Osteocyte (in vitro differentiated cells): ENCODE measurements at places on chromosomes 1 and 21. TPM values are rescaled to one million over a fixed set of nuclear protein-coding genes. Genes with fewer than 3 reads are reported as not detected.

- no peak for DNase-seq
Measured at GRCh38 chr1:115811140-115811828, 29.6 kb downstream of the NHLH2 start.

Gene LORICRIN
- not detected in 2 replicates for total RNA-seq

Gene OR2M3
- total RNA-seq, result not detected in 2 replicates

DNA sequence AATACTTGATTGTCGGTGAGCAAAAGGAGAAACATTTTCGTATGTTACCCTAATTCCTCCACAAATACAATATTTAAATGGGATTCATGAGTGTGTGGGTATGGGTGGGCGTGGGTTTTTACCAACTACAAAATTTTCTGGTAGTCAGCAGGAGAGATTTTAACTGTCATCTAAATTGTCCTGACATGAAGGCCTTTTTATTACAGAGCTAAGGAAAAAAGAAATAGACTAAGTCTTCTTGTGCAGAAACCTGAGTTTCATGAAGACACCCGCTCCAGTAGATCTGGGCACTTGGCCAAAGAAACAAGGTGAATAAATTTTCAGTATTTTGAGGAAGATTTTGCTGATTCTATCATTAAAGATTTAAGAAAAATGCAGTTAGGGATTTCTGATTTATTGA lies 752 bp downstream of the RGS18 start:
- no peak for DNase-seq

DNA sequence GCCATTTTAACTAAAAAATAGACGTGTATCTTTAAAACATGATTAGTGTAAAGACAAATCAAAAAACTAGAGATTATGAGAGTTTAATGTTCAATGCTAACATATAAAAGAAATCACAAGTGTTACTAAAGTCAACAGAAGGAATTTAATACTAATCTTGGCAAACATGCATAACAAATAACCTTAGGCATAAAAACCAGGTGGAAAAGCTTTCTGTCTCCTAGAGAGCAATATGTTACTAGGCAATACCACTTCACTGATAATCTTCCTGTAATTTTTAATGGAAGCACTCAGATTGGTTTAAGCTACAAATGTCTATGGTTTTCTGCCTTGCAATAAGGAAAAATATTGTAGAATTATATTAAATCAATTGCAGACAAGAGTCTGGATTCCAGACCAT lies 121.9 kb downstream of the NME7 start:
- no peak for DNase-seq

- DNase-seq, result no peak
Measured at GRCh38 chr1:179888071-179888470, 6.0 kb downstream of the TOR1AIP1 start.

GRCh38 chr1:210922666-210923065 lies 211.3 kb downstream of the KCNH1 start:
- no peak for DNase-seq

GRCh38 chr1:247857069-247857984 lies at the start of gene TRIM58:
Gene TRIM58, plus strand, starts transcription at chr1:247857187. Its CDS starts 60 bp downstream, at chr1:247857247.
- DNase-seq, result no peak

GRCh38 chr1:114455102-114455785 lies 55.8 kb downstream of the TRIM33 start:
- DNase-seq, result no peak

DNA sequence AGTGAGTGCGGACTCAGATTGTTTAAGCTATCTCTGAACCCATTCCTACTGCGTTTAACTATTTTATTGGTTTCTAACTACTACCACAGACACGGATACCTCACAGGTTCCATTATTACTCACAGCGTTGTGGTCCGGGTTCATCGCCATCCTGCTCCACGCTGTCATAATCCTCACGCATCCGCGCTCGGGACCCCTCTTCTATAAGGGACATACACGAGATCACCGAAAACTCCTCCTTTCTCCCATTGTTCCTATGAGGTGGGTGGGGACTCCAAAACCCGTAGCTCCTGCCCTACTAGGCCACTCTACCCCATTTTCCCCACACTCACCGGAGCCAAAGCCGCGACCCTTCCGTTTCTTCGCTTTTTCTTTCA lies 610 bp downstream of the RBM8A start:
- no peak for DNase-seq

DNA sequence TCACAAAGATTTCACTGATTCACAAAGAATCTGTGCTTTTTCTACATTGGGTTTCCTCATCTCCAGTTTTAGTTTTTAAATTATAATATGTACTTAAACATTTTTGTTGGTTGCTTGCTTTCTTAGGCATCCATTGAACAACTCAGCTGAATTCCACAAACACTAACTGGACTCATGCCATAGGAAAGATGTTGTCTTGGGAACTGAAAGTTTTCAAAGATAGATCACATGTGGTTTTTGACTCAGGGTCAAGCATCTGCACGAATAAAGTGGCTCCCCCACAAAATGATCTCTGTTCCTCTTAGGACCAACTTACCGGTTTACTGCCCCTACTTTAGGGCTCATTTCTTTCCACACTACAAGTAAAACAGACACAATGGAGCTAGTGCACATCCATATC lies 3.1 kb upstream of the KRTAP21-1 start:
- no peak for DNase-seq

DNA sequence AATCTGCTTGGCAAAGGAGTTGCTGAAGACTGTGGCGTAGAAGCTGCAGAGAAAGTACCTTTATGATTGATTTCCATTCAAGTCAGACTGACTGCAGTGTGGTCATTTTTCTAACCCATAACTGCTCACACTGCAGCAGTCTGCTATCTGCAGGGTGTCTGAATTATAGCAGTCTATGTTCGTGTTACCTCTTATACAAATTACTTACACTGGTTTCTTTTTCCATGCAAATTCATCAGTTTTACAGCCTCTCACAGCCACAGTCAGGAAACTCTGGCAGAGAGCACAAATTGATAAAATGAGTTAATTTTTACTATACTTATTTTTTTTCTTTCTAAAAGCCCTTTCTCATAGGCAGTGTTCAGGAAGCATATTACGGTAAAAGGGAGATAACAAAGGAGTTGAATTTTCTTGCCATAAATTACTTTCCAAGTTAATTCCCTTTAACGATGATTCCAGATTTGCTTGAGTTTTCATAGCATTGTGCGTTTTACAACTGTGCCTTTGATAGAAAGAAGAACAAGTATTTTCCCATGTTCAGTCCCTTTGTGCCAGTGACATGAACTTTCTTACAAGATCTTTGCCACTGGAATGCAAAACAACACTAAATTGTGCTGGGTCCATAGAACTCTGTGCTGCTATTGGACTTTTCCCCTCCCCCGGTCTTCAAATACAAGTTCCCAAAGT lies 261.5 kb downstream of the NFIA start:
- DNase-seq, result no peak

- no peak for DNase-seq
Measured at GRCh38 chr1:116886291-116886878, 23.3 kb upstream of the PTGFRN start.

GRCh38 chr1:233879841-233880240 lies 24.6 kb upstream of the SLC35F3 start:
- DNase-seq, result no peak

DNA sequence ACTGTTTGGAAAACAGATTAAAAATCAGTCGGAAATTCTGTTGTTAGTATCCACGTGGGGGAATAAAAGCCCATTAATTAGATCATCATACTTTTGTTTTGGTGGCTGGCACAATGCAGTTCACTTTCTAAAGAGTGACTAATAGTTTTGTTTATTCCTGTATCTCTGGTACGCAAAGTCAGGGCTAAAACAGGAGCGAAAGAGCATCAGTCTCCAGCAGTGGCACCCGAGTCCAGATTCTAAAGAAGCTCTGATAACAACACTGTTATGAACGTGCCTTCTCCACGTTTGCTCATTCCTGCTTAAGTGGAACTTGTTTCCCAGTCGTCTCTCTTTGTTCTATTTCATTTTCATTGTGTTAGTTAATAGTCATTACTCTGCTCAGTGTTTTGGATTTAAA lies 69.6 kb downstream of the HSPA13 start:
- no peak for DNase-seq

DNA sequence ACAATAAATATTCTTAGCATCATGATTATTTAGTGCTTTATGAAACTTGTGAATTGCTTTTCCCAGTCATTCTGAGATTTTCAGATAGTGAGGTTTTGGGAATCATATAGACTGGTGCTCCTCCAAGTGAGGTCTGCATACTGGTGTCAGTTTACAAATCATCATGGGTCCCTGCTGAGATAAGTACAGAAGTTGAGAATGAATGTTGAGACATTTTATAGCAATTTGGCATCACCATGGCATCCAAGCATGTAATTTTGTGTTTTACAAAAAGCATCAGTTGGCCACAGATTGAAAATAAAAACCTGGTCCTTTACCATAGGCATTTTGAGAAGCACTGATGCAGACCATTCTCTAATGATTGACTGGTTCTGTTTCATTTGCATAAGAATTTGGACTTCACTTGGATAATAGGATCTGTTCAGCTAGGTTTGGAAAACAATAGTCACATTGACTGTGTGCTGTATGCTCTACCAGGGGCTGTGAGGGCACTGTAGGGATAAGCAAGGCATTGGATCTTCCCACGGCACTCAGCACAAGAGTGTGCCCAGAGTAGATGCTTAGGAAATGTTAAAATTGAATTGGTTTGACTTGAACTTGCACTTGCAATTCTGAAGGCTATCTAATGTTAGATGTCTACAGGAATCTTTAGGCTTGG lies 79.0 kb upstream of the JUN start:
- no peak for DNase-seq

DNA sequence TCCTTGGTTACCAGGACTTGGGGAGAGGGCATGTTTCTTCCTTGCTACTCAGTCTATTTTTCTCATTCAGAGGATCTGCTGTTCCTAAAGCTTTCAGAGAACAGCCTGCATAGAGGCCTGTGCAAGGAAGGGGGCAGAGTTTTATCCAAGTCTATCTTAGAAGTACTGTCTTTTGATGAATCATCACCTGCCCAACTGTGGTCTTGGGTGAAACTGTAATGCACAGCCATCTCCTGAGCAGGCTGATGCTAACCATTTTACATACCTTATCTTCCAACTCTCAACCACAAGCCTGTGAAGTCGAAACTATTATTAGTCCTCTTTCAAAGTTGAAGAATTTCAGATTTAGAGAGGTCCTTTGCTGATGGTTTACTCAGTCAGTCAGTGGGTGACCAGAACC lies 368.0 kb downstream of the HHAT start:
- no peak for DNase-seq

DNA sequence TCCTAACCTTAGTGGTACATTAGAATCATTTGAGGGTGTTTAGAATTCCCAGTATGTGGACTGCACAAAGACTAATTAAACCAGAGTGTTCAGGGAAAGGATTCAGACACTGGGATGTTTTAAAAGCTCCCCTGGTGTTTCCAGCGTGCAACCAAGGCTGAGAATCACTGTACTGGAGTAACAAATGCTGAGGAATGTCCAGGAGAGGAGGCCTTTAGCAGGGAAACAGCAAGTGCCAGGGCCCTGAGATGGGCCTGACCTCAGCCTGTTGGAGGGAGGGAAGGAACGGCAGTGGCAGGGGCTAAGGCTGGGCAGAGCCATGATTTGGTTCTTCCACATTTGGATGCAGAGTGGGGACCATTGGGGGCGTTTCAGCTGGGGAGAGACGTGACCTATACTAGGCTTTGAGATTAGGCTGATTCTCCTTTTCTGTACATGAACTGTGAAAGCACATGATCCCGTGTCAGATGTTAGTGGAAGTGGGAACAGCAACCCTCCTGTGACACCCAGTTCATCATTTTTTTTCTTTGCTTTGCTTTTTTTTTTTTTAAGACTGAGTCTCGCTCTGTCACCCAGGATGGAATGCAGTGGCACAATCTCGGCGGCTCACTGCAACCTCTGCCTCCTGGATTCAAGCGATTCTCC lies 49.3 kb downstream of the KANK4 start:
- DNase-seq, result no peak

- no peak for DNase-seq
Measured at GRCh38 chr1:206498685-206499084, 8.6 kb upstream of the RASSF5 start.

DNA sequence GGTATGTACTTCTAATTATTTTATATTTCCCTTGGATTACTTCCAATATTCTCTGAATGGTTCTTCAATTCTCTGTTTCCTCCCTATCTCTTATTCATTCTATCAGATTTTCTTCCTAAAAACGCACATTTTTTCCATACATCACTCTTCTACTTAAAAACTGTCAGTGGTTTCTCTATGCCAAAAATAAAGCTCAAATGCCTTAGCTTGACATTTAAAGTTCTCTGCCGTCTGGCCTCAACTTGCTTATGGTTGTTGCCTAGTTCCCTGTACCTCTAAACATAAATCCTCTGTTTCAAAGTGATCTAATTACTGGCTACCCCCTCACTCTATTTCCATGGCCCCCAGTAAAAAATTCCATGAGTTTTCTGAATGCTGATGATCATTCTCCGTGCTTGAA lies 671.0 kb upstream of the ADGRL2 start:
- DNase-seq, result no peak

DNA sequence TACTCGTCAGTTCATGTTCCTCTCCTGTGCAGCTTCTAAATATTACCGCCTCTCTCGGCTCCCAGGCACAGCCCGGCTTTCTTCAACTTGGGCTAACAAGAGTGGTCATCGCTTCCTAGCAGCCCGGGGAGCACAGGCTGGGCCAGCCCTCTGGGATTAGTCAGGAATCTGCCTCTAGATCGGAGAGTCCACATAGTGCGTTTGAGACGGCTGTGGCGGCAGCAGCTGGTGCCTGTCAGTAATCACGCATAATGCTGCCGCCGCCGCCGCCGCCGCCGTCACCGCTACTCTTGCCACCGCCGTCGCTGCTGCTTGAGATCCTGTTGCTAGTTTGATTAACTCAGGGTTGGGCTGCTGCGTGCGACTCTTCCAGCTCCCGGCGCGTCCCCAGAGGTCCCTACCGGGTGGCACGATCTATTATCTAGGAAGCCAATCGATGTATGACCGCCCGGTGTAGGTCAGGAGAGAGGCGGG lies at the start of gene RXRG:
Gene RXRG (minus strand): TSS at position 230 of the 474 bp plus-strand sequence. CDS start 233 bp downstream, outside the sequence.
- no peak for DNase-seq

Gene NBPF9
- total RNA-seq, result 34.2 and 34.5 TPM in 2 replicates
